ENCODE measurements at places on chromosomes 1 and 21. TPM values are rescaled to one million over a fixed set of nuclear protein-coding genes. Genes with fewer than 3 reads are reported as not detected.

The PRAMEF27 gene
- not detected for total RNA-seq

The TMEM269 gene
- not detected for total RNA-seq

The EPS15 gene
- 30.4 TPM for total RNA-seq

The UMODL1 gene
- 0.22 TPM for total RNA-seq

The OBSCN gene
- 0.06 TPM for total RNA-seq

The KCNK1 gene
- 0.09 TPM for total RNA-seq

The F5 gene
- total RNA-seq: not detected

DNA sequence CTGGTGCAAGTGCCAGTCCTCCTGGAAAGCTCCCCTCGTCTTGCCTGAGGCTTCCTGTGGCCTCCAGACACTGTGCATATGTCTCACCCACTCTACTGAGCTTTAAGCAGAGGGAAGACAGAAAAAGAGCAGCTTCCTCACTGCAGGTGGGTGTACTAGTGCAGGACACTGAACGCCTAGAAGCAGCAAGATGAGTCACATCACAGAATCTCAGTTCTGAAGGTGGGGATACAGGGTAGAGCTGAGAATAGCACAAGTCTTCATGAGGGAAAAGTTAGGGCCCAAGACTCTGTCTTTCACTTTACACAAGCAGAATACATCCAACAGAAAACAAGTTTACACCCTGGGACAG lies 37.4 kb downstream of the PCAT6 start:
- no peaks in the 10 kb centered on the region for H3K36me3 ChIP-seq
- H3K4me3 ChIP-seq: no peak overlapping the region
- H3K27me3 ChIP-seq: no peaks in the 10 kb centered on the region

DNA sequence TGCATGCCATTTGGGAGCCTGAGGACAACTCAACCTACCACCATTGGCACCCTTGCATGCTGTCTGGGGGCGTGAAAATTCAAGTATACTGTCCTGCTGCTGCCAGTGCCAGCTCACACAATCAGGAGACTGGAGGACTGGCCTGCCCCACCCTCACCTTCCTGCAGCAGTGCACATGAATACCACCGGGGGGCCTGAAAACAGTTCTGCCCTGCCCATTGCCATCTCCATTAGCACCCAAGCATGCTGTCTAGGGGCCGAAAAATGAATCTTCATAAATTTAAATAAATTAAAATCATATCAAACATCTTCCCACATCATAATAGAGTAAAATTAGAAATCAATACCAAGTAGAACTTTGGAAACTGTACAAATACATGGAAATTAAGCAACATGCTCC lies 322.1 kb upstream of the TMPRSS15 start:
- no peaks in the 10 kb centered on the region for H3K27me3 ChIP-seq
- no peaks in the 10 kb centered on the region for H3K36me3 ChIP-seq
- no peak for DNase-seq
- no peaks in the 10 kb centered on the region for H3K4me1 ChIP-seq

DNA sequence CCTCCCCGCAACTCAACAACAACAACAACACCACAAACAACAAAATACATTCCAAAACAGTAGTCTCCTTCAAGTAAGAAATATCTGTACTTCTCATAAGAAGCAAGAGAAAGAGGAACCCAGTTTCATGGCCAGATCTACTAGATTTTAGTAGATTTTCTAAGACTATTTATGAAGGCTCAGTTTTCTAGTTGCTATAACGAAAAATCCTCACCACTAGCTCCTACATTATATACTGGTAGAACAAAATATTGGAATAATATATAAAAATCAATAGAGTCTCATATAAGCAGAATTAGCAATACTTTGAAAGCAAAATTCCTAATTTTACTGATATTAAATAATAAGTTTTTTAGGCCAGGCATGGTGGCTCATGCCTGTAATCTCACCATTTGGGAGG lies 86.9 kb downstream of the LYST start:
- DNase-seq: no peak
- no peak overlapping the region for H3K4me3 ChIP-seq
- no peak overlapping the region for H3K27ac ChIP-seq

- no peaks in the 10 kb centered on the region for H3K27me3 ChIP-seq
- H3K36me3 ChIP-seq: peaks cover 9% of the 10 kb centered on the region
- H3K4me3 ChIP-seq: no peak overlapping the region
- H3K27ac ChIP-seq: no peak overlapping the region
Observed at GRCh38 chr1:12397462-12398450, 167.9 kb downstream of the VPS13D start.

GRCh38 chr1:235802573-235803346 lies 63.9 kb downstream of the LYST start:
- H3K27me3 ChIP-seq: no peaks in the 10 kb centered on the region
- no peak overlapping the region for H3K27ac ChIP-seq
- H3K36me3 ChIP-seq: no peaks in the 10 kb centered on the region
- no peaks in the 10 kb centered on the region for H3K4me1 ChIP-seq

GRCh38 chr1:211991695-211992094 lies 43.7 kb downstream of the INTS7 start:
- no peaks in the 10 kb centered on the region for H3K4me1 ChIP-seq
- no peak overlapping the region for H3K27ac ChIP-seq
- no peaks in the 10 kb centered on the region for H3K27me3 ChIP-seq
- H3K4me3 ChIP-seq: no peak overlapping the region

DNA sequence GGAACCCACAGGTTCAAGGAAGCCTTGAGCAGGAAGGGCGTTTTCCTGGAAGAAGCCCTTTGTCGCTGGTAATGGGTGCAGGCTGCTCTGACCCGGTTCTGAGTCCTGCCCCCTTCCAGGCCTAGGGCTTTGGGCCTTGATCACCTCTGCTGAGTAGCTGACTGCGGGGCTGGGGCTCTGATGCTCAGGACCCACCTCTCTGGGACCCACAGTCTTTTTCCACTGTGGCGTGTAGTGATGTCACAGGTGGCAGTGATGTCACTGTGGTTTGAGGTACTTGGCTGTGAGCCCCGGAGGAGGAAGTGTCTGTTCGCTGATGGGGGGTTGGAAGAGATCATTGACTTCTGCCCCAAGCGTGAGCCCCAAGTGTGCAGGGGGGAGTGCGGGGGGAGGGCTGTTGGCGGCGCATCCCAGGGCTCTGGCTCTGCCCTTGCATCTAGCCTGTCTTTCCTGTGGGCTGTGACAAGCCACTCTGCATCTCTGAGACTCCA lies 6.9 kb downstream of the TNFRSF1B start:
- H3K4me1 ChIP-seq: peaks cover 9% of the 10 kb centered on the region
- no peak overlapping the region for H3K4me3 ChIP-seq
- no peaks in the 10 kb centered on the region for H3K27me3 ChIP-seq
- no peak for DNase-seq
- no peak overlapping the region for H3K27ac ChIP-seq

- no peaks in the 10 kb centered on the region for H3K27me3 ChIP-seq
- H3K4me1 ChIP-seq: peaks cover 28% of the 10 kb centered on the region
- DNase-seq: peak; percentile 51
- no peak overlapping the region for H3K4me3 ChIP-seq
Observed at GRCh38 chr1:23393706-23394105, 24.1 kb upstream of the ZNF436 start.

DNA sequence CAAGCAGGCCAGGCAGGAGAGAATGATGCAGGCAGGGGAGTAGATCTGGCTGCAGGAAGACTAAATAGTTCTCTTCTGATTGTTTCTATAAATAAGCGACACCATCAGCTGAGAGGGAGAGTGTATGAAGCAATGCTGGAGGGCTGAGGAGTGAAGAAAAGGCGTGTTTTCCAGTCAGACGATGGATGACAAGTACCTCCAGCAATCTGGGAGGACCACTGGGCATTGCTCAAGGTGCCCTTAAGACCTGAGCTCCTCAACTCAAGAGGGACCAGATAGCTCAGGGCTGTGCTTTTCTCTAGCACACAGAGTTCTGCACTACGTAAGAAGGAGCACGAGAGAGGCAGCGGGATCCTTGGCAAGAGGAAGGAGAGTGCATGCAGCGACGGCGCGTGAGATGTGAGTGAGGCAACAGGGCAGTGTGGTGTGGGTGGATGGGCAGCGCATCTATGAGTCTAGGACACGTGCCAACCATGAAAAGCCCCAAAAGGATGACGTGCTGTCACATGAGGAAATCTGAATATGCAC lies 36.0 kb downstream of the PABPC4 start:
- no peak overlapping the region for H3K4me3 ChIP-seq
- H3K27ac ChIP-seq: no peak overlapping the region
- H3K36me3 ChIP-seq: no peaks in the 10 kb centered on the region
- H3K27me3 ChIP-seq: no peaks in the 10 kb centered on the region
- no peaks in the 10 kb centered on the region for H3K4me1 ChIP-seq

- H3K4me1 ChIP-seq: no peaks in the 10 kb centered on the region
- no peak overlapping the region for H3K4me3 ChIP-seq
- DNase-seq: no peak
- H3K27me3 ChIP-seq: no peaks in the 10 kb centered on the region
- H3K27ac ChIP-seq: no peak overlapping the region
Observed at GRCh38 chr21:15775981-15776380, 46.2 kb downstream of the USP25 start.

DNA sequence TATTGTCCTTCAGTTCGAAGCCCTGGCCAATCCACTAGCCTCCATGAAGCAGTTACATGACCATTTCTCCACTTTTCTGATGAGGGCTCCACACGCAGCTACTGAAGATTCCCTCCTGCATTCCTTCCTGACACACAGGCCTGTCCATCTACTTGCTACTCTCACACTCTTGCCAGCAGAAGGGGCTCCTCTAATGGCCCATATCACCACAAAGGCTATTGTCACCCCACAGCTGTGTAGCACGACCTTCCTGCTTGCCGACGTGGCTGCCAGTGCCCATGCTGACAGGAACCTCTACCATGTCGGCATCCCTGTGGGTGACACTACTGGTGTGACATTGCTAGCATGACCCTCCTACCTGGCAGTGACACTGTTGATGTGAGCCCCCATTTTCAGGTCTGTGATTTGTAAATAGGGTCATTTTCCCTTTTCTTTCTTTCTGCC lies 1528.6 kb upstream of the TPTE start:
- no peaks in the 10 kb centered on the region for H3K36me3 ChIP-seq
- no peaks in the 10 kb centered on the region for H3K4me1 ChIP-seq
- no peaks in the 10 kb centered on the region for H3K27me3 ChIP-seq
- H3K27ac ChIP-seq: no peak overlapping the region

GRCh38 chr1:40711465-40712404 lies 20.2 kb downstream of the NFYC start:
- H3K27ac ChIP-seq: peak overlapping the region; percentile 34
- H3K27me3 ChIP-seq: no peaks in the 10 kb centered on the region
- DNase-seq: peak; percentile 57
- peaks cover 38% of the 10 kb centered on the region for H3K4me1 ChIP-seq
- H3K36me3 ChIP-seq: no peaks in the 10 kb centered on the region

DNA sequence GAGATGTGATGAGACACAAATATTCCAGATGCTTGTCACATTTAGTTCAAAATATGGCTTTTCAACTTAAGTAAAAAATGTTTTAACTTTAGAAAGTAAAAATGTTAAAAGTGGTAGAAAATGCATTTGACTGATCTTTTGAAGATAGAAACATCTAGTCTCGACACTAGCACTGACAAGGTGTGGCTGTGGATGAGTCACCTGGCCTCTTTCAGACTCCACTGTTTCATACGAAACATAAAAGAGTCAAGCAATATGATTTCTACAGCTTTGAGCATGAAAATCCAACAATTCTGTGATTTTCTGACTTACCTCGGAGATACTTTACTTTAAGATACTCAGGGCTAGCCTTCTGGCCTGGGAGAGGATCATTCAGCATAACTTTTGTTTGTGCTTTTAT lies 47.7 kb downstream of the TTC13 start:
- no peak for DNase-seq
- no peaks in the 10 kb centered on the region for H3K4me1 ChIP-seq
- no peaks in the 10 kb centered on the region for H3K36me3 ChIP-seq
- H3K4me3 ChIP-seq: no peak overlapping the region
- H3K27ac ChIP-seq: no peak overlapping the region

DNA sequence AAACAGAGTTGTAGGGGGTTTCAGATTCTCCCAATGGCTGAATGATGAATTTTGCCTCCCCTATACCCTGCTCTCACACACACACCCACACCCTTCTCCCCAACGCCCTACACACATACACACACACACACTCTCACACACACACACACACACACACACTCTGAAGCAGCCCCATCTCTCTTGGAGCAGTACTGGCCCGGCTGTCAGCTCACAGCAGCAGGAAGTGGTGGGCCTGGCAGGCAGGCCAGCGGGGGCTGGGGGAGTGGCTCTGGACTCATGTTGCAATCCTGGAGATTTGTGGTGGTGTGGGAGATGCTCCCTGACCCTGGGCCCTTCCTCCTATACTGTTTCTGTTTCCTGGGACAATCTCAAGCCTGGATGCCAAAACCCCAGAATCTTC lies 2.2 kb downstream of the IKBKE start:
- no peak for DNase-seq
- H3K4me1 ChIP-seq: peaks cover 24% of the 10 kb centered on the region
- no peak overlapping the region for H3K4me3 ChIP-seq
- H3K27me3 ChIP-seq: no peaks in the 10 kb centered on the region
- peaks cover 16% of the 10 kb centered on the region for H3K36me3 ChIP-seq
- H3K27ac ChIP-seq: no peak overlapping the region

GRCh38 chr1:160829766-160830165 lies 32.9 kb downstream of the CD244 start:
- H3K4me3 ChIP-seq: no peak overlapping the region
- no peaks in the 10 kb centered on the region for H3K36me3 ChIP-seq
- no peak overlapping the region for H3K27ac ChIP-seq
- H3K4me1 ChIP-seq: peaks cover 6% of the 10 kb centered on the region

GRCh38 chr1:179177182-179177581 lies 52.3 kb downstream of the ABL2 start:
- H3K36me3 ChIP-seq: 0 out of 2 replicates have a peak, but pooled peaks cover 3% of the 10 kb centered on the region
- no peak overlapping the region for H3K4me3 ChIP-seq

DNA sequence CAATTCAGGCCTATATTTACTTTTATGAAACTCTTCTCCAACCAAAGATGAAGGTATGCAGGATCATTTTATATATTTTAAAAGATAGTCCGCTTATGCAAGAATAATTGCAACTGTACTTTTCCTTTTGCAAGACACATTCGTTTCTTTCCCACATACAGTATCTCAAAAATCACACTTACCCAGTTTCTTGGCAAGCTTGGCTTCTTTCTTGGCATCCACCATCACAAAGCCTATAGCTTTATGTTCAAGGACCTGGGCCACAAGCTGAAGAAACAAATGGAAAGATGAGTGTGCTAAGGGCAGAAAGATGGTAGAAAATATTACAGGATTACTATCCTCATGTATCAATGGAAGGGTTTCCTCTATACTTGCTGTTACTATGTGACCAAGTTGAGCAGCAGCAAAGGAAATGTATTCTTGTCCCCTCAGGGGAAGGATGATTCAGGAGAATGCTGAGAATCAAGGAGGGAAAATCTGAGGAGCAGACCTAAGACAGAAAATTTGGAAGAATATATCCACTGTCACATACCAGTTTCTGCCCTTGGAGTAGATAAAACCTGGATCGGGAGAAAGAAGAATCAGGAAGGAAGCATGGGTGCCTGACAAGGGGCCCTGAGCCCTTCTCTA lies 23.8 kb downstream of the CASQ2 start:
- H3K4me3 ChIP-seq: no peak overlapping the region
- H3K4me1 ChIP-seq: peaks cover 9% of the 10 kb centered on the region
- no peaks in the 10 kb centered on the region for H3K27me3 ChIP-seq
- DNase-seq: no peak
- H3K36me3 ChIP-seq: no peaks in the 10 kb centered on the region
- H3K27ac ChIP-seq: no peak overlapping the region

GRCh38 chr1:151814426-151814825 lies 9.2 kb upstream of the LINGO4 start:
- peaks cover 5% of the 10 kb centered on the region for H3K4me1 ChIP-seq
- DNase-seq: no peak
- no peaks in the 10 kb centered on the region for H3K27me3 ChIP-seq
- H3K4me3 ChIP-seq: no peak overlapping the region

- H3K27ac ChIP-seq: no peak overlapping the region
- H3K36me3 ChIP-seq: peaks cover 4% of the 10 kb centered on the region
- H3K4me3 ChIP-seq: no peak overlapping the region
- DNase-seq: no peak
- peaks cover 13% of the 10 kb centered on the region for H3K4me1 ChIP-seq
Observed at GRCh38 chr1:160256396-160257046, 5.8 kb downstream of the DCAF8 start.

Measured in SJSA1 (cell line).